RPMI7951 (cell line): ENCODE measurements at places on chromosomes 2 and 18. TPM values are rescaled to one million over a fixed set of nuclear protein-coding genes. Genes with fewer than 3 reads are reported as not detected.

PAIP2B gene
- 0.48 and 0.49 TPM in 2 replicates for total RNA-seq

HSPD1 gene
- total RNA-seq, result 286 and 315 TPM in 2 replicates

CD8B2 gene
- total RNA-seq, result not detected in 2 replicates

ALPP gene
- total RNA-seq, result not detected in 2 replicates

TEKT4 gene
- total RNA-seq, result not detected in 2 replicates

COBLL1 gene
- 0.39 and 0.96 TPM in 2 replicates for total RNA-seq

GPR39 gene
- total RNA-seq, result 36.0 and 39.9 TPM in 2 replicates

ATG16L1 gene
- 51.3 and 60.2 TPM in 2 replicates for total RNA-seq

RALBP1 gene
- 38.1 and 38.5 TPM in 2 replicates for total RNA-seq

GRCh38 chr2:140918426-140918825, 1212.4 kb downstream of the LRP1B start:
- DNase-seq, result no peak

GRCh38 chr2:217023611-217024010, 163.7 kb upstream of the TNP1 start:
- DNase-seq, result no peak

- no peak for DNase-seq
Observed at GRCh38 chr2:2505604-2506003, 174.5 kb upstream of the MYT1L start.

GRCh38 chr2:122186761-122187222, 431.3 kb downstream of the TSN start:
- no peak for DNase-seq

- no peak for DNase-seq
Observed at GRCh38 chr2:148696985-148697384, 52.4 kb downstream of the EPC2 start.

GRCh38 chr18:46040033-46040746, 31.9 kb downstream of the PSTPIP2 start:
- DNase-seq, result no peak

GRCh38 chr2:61354543-61355197, 116.2 kb downstream of the USP34 start:
- DNase-seq, result no peak

- DNase-seq, result no peak
Observed at GRCh38 chr2:6523476-6523875, 342.2 kb downstream of the CMPK2 start.

DNA sequence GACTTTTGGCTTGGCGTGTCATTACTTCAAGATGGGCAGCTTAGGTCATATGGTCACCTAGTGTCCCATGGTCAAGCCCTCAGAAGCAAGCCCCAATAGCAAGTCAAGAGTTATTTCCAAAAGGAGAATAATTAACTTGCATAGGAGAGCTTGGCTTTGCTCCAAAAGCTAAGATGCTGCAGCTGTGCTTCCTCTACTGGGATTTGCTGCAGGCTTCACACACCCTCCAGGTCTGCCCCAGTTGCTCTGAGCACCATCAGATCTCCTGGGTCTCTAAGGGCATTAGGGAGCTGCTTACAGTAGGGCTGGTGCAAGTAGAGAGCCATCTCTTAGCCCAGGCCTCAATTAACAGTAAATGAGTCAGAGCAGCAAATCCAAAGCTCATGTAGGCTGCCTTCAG, 46.6 kb downstream of the THUMPD2 start:
- DNase-seq, result peak; percentile 23

DNA sequence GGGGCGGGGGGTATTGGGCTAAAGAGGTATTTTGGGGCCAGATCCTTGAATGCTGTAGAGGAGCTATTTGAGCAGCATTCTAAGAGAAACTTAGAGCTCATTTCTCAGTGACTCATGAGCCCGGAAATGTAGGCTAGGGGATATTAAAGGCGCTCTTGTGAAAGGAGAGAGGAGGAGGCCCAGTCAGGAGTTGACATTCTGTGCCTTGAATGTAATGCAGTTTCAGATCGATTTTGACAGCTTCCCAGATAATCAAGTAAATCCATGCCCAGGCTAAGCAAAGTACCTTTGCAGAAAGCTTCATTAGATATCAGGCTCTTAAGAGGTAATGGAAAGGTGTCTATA, 1.5 kb downstream of the CAB39 start:
- DNase-seq, result peak; percentile 79

GRCh38 chr2:28433215-28433614, 40.6 kb downstream of the FOSL2 start:
- DNase-seq, result no peak

DNA sequence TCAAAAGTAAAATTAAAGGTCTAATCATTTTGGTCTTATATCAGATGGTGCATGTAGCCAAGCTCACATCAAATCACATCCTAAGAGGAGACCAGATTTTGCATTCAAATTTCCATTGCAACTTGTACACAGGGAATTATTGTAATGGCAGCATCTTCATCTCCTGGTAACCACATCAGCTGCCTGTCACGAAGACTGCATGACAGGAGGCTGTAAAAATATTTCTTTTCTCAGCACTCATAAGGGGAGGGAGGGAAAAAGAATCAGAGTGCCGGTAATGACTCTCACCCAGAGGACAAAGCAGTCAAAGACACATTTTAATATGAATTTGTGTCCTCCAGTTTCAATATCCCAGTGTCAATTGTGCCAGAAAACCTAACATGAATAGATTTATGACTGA, 216.7 kb downstream of the TMEM163 start:
- no peak for DNase-seq

GRCh38 chr18:11789716-11790510, 61.3 kb upstream of the CHMP1B start:
- no peak for DNase-seq

DNA sequence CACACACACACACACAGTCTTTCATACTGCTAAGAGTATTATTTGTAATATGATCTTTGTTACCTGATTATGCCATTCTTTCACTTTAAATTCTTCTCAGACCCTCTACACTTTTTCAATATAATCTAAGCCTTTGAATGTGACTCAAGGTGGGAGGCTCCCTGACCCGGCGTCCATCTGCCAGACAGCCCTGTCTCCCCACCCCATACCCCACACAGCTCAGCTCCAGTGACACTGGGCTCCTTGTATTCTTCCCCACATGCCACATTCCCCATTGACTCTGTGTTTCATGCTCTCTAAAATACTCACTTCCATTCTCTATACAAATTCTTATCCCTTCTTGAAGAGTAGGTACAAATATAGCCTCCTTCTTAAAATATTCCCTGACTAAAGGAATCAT, 442.2 kb downstream of the TGIF1 start:
- DNase-seq, result no peak

DNA sequence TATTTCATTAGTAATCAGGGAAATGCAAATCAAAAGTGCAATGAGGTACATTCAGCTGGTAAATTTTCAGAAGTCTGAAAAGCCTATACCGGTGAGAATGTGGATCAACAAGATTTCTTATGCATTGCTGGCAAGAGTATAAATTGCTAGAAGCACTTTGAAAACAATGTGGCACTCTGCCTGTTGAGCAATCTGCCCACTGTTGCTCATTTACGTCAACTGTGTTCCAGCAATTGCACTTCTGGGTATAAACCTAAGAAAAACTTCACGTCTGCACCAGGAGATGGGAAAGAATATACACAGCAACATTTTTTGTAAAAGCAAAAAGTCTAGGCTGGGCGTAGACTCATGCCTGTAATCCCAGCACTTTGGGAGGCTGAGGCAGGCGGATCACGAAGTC, 40.8 kb downstream of the MTERF4 start:
- DNase-seq, result no peak

DNA sequence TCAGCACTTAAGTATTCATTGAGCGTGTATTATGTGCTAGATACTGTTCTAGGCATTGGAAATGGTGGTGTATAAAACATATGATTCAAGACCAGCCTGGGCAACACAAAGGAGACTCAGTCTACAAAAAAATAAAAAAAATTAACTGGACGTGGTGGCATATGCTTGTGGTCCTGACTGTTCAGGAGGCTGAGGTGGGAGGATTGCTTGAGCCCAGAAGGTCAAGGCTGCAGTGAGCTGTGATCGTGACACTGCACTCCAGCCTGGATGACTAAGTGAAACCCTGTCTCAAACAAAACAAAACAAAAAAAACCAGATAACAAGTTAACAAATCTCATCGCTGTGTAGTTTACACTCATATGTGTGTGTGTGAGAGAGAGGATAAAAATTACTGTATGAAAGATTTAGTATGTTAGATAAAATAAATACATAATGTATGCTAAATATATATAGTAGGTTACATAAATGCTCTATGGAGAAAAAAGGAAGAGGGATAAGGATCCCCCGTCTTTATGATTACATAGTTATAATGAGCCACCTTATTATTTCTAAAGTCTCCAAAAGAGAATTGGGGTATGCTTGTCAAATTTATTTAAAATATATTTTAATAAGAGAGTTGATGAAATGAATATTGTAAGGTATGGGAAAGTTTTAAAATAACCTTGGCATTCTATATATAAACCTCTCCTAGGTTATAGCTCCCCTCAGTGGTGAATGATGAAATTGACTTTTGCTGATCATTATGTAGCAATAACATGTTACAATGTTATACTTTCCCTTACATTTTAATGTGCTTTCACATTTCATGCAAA, 69.2 kb downstream of the EHBP1 start:
- DNase-seq, result peak; percentile 61

DNA sequence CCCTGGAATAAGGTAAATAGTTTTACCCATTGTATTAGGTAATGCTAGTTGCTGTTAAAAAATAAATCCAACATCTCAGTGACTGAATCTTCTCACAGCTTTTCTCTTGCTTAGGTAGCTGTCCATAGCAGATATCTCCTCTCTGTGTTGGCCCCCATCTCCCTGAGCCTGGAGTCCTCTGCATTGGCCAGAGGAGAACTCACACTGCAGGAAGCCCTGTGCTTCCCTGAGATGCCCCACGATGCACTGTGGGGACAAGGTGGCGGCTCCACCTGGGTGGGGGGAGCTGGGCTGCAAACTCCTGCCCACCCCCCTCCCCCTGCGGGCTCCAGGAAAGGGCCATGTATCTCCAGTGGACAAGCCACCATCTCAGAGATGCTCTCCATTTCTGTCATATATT, 80.4 kb upstream of the SALL3 start:
- DNase-seq, result no peak

- no peak for DNase-seq
Observed at GRCh38 chr2:238421695-238422035, 5.1 kb upstream of the ASB1 start.
